ENCODE measurements at places on chromosomes 11 and 22.

DNA sequence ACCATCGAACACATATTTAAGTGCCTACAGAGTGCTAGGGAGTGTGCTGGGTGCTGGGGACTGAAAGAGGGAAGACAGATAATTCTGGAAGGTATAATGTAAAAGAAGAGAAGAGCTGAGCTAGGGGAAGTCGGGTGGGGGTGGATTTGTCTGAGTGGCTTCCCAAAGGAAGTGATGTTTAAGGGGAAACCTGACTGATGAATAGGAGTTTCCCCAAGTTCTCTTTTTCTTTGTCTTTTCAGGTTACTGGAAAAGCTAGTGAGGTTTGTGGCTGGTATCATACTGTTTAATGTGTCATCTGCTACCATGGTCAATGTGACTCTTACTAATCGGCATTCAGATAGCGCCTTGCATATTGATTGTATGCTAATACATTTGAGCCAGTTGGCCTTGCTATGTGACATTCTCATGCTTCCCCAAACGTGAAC lies 151.6 kb upstream of the MTMR2 start:
- no peak for DNase-seq

DNA sequence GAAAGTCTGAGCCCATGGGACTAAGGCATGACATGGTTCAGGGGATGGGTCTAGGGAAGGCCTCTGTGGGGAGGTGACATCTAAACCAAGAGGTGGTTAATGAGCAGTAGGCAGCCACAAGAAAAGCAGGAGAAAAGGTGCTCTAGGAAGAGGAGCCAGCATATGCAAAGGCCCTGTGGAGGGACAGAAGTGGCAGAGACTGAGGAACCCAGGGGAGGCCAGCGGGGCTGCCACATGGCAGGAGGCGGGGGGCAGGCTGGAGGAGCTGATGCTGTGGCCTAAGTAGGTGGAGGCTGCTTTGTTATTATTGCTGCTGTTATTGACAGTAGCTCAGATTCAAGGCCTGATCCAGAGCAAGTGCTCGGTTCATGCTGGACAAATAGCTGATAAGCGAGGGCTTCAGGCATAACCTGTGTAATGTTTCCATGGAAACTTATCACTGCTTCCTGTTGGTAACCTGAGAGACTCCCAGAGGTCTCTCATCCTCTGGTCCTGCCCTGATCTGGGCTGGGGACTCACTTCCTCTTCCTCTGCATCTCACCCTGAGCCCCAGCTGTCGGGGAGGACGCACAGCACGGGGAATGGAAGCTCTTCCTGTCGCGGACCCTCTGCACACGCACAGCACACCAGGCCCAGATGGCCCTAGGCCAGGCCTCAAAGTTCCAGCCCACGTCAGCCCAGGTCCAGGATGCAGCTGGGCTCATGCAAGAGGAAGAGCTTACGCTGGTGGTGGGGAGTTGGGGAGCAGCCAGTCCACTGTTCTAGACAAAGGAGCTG lies 75.2 kb upstream of the TP53I11 start:
- DNase-seq: no peak

- no peak for DNase-seq
Observed at GRCh38 chr11:82225930-82226329, 507.7 kb downstream of the FAM181B start.

DNA sequence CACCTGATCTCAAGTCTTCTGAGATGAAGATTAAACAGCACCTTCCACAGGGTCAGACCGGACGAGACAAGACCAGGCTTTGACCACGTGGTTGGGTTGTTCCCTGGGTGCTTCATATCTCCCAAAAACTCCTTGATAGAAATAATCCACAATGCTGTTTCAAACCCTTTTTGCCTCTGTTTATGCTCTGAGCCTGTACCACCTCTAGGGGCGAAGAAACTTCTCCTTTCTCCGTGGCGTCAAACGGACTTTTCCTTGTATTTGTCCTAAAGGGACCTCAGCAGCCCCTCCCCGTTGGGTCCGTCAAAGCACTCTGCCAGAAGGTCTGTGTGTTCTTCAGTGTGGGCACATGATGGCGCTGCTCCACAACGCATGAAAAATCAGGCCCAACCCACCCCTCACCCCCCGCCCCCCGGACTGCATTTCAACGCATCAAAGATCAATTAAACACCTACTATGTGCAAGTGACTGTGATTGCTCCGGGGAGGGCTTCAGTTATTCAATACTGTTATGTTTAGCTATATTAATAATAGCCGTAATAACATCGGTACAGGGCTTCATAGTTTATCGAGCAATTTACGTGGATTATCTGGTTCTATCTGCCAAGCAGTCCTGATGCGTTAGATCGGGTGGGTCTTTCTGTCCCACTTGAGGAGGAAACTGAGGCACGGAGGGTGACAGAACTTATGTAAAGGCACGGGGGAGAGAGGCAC lies 17.3 kb upstream of the EIF3D start:
- DNase-seq: peak; percentile 47

DNA sequence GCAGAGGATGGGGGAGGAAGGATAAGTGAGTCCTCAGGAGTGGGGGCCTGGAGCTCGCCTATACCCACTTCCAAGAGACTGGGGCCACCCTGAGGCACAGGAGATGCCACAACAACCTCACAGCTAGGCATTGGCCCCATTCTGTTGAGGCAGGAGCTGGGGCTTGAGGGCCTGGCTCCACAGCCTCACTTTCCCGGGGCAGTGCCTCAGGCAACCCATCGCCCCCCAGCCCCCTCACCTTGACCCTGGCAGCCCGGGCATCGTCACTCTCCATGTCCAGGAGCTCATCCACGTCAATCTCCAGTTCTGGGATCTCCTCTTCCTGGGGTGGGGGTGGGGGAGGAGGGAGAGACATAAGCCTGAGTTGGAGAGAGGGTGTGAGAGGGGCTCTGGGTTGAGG lies 1.8 kb downstream of the PPP1R14B start:
- DNase-seq: no peak

GRCh38 chr11:82305123-82305522 lies 428.5 kb downstream of the FAM181B start:
- no peak for DNase-seq

DNA sequence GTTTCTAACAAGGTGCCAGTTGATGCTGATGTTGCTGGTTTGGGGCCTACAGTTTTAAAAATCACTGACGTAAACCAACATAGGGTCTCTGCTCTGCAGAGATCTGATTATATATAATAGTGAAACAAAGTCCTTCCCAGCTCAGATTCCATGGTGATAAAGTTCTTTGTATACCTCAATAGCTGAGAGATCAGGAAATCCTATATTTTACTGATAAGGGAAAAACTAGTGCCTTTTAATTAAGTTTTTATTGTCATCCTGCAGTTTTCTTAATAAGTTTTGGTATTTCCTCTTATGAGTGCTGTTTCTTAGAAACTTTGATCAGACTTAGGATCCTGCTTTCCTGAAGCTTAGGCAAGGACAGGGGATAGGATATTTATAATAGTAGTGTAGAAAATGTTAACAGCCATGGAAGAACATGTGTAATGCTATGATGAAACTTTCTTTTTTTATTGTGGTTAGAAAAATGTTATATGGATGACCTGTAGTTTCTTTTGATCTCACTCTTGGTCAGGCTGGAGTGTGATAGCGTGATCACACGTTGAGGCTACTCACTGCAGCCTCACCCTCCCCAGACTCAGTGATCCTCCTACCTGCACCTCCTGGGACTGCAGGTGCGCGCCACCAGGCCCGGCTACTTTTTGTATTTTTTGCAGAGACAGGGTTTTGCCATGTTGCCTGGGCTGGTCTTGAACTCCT lies 14.1 kb downstream of the CAPRIN1 start:
- DNase-seq: no peak

DNA sequence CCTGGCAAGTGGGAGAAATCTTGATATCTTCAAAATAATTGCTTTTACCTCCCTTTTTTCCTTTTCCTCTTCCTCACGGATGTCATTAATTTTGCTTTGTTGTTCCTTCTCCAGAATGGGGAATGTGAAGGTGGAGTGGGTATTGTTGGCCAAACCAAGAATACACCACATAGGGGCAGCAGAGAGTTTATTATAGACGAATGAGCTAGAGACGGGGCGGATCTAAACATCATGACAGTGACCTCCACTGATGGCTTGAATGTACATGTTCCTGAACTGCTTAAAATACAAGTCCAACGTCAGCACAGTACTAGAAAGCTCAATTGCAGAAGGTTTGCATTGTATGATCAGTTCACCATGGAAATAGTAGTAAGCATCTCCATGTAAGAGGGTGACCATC lies 122.3 kb upstream of the SNX19 start:
- no peak for DNase-seq

GRCh38 chr11:6414874-6415328 lies 4.0 kb downstream of the APBB1 start:
- no peak for DNase-seq

GRCh38 chr22:32754413-32755041 lies 47.0 kb upstream of the TIMP3 start:
- DNase-seq: no peak
